Breast epithelium (tissue), 4 donors: ENCODE measurements at places on chromosomes 1 and 21.

DNA sequence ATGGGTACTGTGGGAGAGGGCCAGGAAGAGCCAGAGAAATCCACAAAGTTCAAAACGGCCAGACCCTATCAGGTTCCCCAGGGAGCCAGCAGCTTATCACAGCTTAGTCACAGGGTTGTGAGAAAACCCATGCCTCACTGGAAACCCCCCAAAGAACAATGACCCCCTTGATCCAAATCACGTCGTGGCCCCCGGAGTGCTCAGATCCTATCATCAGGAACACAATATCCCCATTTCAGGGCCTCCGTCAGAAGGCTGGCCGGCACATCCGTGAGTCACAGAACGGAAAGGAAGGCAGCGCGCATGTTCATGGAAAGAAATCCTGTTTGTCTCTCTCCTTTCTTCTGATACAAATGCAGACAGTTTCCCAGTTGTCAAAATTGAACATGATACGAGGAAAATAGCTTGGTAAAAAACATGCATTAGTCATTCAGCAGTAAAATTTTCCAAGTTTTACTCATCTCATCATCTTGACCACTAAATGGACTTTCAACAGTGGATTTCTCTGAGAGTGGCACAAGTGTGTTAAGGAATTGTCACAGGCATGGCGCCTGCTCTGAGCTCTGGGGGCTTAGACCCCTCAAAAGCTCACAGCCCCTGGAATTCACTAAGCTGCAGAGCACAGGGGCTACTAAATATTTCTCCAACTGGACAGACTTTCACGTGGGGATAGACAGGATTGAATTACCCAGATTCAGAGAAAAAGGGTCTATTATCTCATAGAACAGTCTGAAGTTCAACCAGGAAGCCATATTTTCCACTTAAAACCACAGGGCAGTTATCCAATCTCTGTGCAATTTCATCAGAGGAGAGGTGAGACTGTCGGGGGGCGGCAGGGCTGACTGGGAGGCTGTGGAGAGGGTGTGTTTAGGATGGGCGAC is 124.8 kb downstream of the RIPK4 start:
- DNase-seq: no peak

DNA sequence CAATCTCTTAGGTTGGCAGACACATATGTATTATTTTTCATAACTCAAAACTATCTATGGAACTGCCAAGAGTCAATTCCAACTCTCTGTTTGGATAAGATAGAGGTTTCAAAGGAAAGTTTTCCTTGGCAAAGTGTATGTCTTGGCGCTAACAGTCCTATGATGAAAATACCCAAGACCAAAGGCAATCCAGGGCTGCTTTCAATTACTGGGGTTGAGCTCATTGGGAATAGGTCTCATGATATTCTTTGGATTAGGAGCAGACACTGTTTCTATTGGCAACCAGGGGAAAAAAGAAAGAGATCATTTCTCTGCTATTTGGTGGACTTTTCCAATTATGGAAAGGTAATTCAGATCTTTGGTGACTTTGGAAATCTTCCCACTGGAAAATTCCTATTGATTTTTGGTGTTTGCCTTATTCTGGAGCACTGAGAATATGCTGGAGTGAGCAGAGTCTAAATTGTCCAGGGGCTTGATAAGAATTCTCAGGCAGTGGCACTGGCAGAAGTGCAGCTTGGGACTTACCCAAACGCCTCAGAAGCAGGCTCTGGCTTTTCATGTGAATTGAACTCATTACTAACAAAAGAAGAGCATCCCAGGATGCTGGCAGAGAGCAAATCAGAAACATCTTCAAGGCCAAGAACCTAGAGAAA is 20.4 kb upstream of the PLXNA2 start:
- no peak for DNase-seq

DNA sequence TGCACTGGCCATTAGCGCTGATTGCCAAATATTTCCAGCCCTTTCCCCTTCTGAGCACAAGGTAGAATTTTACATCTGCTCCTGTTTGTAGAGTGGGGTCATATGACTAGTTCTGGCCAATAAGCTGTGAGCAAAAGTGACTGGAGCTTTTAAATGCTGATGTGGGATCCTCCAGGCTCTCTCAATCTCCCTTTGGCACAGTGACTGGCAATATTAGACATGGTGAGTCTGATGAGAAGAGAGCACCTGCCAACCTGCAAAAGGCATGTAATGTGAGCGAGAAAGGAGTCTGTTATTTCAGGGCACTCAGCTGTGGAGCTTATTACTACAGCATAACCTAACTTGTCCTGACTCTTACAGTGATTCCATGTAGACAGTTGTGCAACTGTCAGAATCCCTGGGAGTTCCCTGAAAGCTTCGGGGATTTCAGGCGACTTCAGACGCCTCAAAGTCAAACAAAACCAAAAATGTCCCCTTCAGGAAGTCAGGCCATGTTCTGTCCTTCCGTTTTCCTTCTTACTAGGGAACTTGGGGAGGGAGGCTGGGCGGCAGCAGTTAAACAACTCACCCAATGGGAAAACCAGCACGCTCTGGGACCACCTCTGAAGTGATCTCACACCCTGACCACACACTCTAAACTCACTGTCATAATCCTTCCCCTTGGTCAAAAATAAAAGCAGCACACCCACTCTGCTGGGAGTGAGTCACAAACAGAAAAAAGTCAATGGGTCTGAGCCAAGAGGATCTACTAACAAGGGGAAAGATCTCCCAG is 3.6 kb upstream of the RASSF5 start:
- DNase-seq: no peak

DNA sequence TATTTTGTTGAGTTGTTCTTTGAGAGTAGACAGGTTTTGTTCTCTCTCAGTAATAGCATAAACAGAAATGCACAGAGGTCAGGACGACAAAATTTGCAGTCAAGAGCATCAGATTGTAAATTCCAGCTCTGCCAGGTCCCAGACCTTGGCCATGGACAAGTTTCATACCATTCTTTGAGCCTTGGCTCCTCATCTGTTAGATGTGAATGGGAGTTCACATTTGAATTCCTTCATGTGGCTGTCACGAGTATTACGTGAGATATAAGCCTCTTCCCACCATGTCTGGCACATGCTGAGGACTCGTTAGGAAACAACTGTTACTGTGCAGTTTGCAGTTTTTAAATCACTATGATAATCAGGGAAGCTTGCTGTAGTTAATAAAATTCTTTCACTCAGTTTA is 93.2 kb upstream of the KCTD3 start:
- DNase-seq: no peak

GRCh38 chr1:42006836-42007235 is 88.1 kb upstream of the HIVEP3 start:
- DNase-seq: no peak

GRCh38 chr1:234666761-234667160 is 56.8 kb upstream of the IRF2BP2 start:
- DNase-seq: no peak

GRCh38 chr1:206905295-206906164 is 8.3 kb downstream of the IL24 start:
- no peak for DNase-seq

DNA sequence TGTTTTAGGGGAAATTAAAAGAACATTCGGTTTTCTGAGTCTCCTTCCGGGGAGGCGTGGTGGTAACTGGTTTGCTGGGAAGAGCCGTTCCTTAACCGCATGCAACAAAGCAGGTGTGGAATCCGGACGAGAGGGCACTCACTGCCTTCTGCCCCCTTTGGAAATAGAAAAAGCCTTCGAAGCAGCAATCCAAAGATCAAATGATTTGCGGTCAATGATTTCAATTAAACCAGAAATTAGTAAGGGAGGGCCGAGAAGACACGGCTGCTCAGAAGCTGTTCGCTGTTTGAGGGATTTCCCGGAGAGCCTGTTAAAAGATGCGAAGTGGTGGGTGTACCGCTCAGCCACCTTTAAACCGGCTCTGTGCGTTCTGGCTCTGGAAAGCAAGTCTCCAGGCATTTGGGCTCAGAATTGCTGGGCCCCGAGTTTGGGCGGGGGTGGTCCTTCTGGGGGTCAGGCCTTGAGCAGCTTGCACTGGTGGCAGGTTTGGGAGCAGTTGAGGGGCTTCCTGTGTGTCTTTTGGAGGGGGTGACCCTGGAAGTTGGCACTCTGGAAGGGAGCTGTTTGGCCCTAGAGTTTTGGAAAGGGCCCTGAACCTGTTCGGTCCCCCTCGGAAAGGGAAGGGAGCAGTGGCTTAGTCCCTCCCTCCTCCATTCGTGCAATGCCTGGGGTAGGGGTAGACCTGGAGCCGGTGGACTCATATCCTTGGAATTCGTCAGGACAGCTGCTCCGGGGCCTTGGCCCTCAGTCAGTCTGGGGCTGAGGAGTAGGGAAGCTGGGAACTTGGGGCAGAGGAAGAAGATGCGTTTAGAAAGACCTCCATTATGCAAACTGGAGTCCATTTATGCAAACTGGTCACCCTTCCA is 3.1 kb downstream of the SIM2 start:
- no peak for DNase-seq

GRCh38 chr1:64986903-64987871 is 20.8 kb upstream of the JAK1 start:
- no peak for DNase-seq

GRCh38 chr1:100292711-100293110 is 26.7 kb downstream of the RTCA start:
- no peak for DNase-seq

DNA sequence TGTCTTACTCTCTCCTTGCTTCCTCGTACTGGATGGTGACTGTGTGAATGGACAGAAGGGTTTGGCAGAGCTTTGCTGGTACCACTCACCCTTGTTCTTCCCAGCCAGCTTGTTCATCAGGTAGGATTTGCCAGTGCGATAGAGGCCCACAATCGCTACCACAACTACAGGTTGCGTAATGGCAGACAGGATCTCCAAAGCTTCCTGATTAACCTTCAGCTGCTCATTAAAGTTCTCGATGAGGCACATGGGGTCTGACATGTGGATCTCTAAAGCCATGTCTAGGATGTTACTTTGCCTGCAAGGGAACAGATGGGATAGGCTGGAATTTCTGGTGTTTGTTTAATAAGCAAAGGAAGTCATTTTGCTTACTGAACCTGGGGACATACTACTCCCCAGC is 3.4 kb downstream of the GBP5 start:
- no peak for DNase-seq

DNA sequence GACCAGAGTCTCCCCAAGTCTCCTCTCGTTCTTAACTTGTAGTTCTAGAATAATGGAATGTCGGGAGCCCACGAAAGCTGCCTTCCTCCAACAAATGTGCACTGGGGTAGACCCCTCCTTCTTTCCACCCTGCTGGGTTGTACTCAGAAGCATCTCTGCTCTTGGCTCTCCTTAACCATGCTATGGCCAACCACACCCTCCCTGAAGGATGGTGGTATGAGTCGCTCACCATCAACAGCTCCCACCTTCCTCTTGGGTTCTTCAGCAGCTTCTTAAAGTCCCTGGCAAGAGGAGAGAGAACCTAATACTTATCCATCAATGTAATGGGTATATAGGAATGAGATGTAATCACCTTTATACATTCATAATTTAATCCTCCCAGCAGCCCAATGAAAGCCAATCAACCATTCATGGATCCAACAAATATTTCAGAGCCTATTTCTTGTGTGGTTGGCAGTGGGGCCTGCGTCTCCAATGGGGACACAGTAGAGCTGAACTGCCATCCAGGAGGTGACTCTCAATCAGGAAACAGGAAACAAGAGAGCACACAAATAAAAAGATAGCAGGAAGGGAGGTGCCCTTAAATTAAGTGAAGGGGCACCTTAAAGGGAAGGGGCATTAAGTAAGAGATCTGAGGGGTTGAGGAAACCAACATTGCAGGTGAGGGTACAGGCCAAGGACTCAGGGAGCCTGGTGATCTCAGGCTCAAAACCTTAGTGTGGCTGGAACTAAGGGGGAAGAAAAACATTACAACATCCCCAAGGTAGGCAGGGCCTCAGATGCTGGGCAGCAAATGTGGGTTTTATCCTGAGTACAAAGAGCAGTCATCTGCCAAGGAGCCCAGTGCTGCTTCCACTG is 64.4 kb upstream of the ETS2 start:
- DNase-seq: no peak

GRCh38 chr1:226632922-226633351 is 84.4 kb downstream of the STUM start:
- DNase-seq: no peak

DNA sequence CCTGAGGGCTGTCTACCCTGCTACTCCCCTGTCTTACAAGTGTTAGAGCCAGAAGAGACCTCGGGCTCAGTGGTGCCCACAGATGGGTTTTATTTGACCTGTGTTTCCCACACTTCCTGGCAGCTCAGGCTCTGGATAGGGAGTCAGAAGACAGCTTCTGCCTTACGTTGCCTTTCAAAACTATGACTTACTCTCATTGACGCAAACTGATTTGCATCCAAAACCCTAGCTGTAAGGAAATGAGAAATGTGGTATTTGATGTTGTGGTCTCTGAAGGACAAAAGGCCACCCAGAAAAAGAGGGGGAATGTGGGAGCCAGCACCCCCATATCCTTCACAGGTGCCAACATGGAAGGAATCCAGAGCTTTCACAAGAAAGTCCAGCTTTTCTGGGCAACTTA is 180.2 kb downstream of the ATG4C start:
- no peak for DNase-seq

GRCh38 chr21:14403681-14404318 is 20.9 kb upstream of the HSPA13 start:
- no peak for DNase-seq

DNA sequence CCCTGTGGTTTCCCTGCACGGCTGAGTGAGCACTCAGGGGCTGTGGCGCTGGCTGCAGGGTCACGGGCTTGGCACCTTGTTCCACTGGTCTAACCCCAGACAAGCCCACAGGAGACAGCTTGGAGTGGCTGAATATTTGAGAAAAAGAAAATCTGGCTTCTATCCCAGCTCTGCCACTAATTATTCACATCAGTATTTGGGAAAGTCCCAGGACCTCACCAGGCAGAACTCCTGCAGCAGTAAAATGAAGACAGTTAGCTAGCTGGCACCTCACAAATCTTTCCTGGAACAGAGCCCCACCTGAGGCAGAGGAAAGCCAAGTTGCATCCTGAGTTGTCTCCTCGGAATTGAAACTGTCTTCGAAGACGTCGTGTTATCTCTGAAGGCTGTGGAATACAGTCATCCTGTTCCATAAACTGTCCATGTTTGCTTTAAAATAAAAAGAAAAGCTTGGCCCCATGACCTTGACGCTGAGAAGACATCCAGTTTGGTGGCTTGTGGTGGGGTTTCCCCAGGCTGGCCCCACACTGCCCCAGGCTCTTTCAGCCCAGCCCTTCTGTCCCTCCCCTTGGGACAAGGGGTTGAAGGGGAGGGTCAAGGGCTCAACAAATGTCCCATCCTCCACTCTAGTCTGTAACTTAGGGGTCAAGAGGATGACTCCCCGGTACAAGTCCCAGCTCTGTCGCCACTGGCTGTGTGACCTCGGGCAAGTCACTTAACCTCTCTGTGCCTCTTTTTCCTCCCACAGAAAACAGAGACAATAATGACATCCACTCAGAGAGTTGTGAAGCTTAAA is 93.8 kb upstream of the TMPRSS2 start:
- DNase-seq: peak; percentile 45

DNA sequence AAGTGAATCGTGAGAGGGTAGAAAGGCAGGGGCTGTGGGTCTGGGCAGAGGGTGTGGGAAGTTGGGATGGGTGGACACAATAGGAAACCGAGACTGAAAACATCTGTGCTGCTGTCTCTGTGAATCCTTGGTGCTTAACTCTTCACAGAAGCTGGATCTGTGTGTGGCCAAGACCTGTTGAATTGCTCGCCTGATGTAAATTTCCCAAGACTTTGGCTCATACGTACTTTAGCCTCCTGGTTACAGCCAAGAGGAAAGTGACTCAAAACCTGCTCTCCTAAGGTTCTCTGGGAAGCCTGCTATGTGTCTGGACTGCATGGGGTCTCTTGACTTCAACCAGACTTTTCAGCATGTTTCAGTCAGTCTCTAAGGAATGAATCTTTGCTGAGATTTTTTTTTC is 270.3 kb downstream of the RWDD3 start:
- no peak for DNase-seq
